ENCODE measurements at places on chromosomes 1 and 21.

DNA sequence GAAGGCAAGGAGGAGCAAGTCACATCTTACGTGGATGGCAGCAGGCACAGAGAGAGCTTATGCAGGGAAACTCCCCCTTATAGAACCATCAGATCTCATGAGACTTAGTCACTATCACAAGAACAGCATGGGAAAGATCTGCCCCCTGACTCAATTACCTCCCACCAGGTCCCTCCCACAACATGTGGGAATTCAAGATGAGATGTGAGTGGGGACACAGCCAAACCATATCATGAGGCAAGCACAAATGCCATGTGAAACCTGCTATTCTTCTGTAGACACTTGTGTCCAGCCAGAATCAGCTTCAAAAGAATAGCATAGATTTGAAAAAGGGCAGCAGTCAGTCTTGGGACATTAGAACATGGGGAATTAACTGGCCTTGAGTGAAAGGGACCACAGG, 32.2 kb upstream of the UBE2U start:
- no peak for DNase-seq

DNA sequence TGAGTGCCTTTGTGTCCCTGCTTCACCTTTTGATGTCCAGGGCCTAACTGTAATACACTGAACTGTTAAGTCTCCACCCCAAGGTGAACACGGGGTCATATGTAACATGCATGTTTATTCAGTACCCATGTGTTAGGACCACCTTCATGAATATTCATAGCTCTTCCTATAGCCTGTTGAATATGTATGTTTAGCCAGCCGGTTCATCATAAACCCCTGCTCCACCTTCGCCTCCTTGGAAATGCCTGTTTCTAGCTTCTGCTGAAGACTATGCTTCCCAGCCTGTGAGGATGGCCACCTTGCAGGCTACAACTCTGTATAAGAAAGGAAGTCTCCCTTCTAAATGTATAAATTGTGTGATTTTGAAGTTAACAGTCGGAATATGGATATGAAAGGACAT, 69.3 kb downstream of the C1orf94 start:
- no peak for DNase-seq

DNA sequence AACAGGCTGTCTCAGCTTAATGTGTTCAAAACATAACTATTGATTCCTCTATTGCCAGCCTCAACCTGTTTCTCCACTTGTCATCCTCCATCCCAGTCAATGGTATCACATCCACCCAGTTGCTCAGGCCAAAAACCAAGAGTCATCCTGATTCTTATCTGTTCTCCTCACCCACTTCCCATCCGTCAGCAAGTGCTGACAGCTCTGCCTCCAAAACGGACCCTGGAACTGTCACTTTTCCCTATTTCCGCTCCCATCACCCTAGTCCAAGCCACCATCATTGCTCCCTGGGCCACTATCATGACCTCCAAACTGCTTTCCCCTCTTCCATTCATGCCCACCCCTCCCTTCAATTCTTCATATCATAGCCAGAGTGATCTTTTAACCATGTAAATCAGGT, 36.2 kb upstream of the IFFO2 start:
- no peak for DNase-seq

DNA sequence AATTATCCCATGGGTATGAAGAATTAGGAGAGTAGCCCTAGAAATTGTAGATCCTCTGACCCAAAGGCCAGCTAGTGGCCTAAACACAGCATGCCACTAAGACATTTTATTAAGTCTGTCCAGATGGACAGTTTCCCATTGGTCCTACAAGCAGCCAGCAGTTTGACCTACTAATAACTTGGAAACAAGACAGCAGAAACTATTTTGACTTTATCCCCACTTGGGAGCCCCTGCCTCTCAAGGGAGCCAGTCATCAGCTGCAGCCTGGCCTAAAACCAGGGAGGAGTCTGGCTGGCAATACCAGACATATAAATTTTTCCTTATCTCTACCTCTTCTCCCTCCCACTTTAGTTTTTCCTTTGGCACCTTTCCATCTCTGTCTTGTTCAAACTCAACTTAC, 222.6 kb upstream of the KCTD3 start:
- no peak for DNase-seq

GRCh38 chr1:201703621-201704438, 125.1 kb upstream of the IPO9 start:
- DNase-seq, result peak; percentile 78

- DNase-seq, result no peak
Observed at GRCh38 chr1:8367571-8368194, 49.8 kb downstream of the SLC45A1 start.

DNA sequence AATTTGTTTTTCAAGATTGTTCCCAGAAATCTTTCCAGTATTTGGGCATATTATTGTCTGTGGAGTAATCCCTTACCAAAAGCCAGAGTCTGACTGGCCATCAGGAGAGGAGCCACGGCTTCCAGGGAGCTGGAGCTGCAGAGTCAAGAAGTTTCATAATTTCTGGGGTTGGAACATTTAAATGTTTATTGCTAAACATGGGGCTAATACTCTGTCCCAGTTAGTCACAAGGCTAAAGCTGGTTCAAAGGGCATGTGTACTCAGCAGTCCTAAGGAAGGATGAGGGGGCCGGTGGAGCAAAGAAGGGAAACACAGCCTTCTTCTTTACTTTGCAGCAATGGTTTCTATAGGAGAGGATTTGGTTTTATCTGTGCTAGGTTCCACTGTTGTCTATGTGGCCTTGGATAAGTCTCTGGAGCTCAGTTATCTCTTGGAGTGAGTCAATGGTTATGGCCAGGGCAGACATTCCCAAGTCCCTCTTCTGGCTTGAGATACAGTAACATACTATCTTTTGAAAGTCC, 9.5 kb downstream of the DENND2D start:
- no peak for DNase-seq

DNA sequence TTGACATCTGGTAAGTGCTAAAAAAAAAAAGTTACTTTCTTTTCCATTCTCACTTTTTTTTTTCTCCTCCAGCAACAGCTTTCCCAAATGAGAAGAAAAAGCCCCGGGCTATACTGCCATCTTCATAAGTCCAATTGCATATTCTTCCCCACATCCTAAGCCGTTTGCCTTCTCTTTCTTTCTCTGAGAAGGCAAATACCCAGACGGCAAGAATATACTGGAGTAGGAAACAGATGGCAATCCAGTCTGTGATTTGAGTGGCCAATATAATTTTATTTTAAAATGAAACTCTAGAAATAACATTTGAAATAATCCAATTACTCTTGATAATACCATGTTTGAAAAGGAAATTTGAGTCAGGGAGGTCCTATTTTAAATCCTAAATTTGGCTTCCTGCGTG, 44.6 kb upstream of the GREM2 start:
- DNase-seq, result no peak

GRCh38 chr1:242824435-242824834, 299.9 kb upstream of the PLD5 start:
- no peak for DNase-seq

All from germinal center (tissue), 1 donor.